ENCODE measurements at places on chromosomes 1 and 21. TPM values are rescaled to one million over a fixed set of nuclear protein-coding genes. Genes with fewer than 3 reads are reported as not detected.

Gene POFUT2
- 99.7 TPM for total RNA-seq

Gene TDRD5
- not detected for total RNA-seq

Gene KCNJ15
- total RNA-seq, result 2.4 TPM

Gene AMPD1
- total RNA-seq, result not detected

Gene SLFNL1
- 0.46 TPM for total RNA-seq

Gene C4BPA
- total RNA-seq, result not detected

Gene U2AF1
- total RNA-seq, result 17.7 TPM

Gene GUCA2A
- total RNA-seq, result not detected

Gene NPPA
- not detected for total RNA-seq

Gene LHX8
- total RNA-seq, result not detected

Gene HUNK
- total RNA-seq, result not detected

Gene TTLL7
- total RNA-seq, result 19.1 TPM

Gene FOXO6
- not detected for total RNA-seq

Gene SV2A
- 27.3 TPM for total RNA-seq

Gene CFHR3
- total RNA-seq, result not detected

Gene EDARADD
- not detected for total RNA-seq

Gene KCNA2
- total RNA-seq, result not detected

Gene ADORA3
- not detected for total RNA-seq

Gene AMY1C
- total RNA-seq, result not detected

Gene RHCE
- total RNA-seq, result 1.0 TPM

Gene F11R
- 10.0 TPM for total RNA-seq

Gene PGM1
- 124 TPM for total RNA-seq

Gene CFAP141
- not detected for total RNA-seq

Gene OTUD3
- total RNA-seq, result 5.1 TPM

Gene OR2T11
- not detected for total RNA-seq

Gene FCAMR
- total RNA-seq, result not detected

Gene ROR1
- total RNA-seq, result 12.6 TPM

Gene LRRC53
- not detected for total RNA-seq

Gene GFI1
- 0.07 TPM for total RNA-seq

Gene TMOD4
- not detected for total RNA-seq

Gene SAMSN1
- 0.10 TPM for total RNA-seq

Measured in smooth muscle cell of the pulmonary artery (primary cell).